ENCODE measurements at places on chromosomes 16 and 17.

GRCh38 chr16:50201787-50202186 lies 48.7 kb downstream of the TENT4B start:
- DNase-seq = no peak

DNA sequence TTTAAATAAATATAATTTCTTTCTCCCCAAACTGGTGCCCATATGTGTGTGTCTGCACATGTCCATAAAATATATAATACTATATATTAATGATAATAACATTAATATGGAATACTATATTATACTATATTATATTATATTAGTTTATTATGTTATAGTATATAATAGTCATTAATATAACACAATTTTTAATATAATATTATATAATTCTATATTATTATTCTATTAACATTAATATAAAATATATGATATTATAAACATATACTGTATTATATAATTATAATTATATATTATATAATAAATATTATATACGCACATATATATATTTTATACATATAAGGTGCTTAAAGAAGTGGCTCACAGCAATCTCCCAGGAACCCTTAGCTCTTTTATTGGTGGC lies 513.0 kb upstream of the CDH11 start:
- DNase-seq = no peak

DNA sequence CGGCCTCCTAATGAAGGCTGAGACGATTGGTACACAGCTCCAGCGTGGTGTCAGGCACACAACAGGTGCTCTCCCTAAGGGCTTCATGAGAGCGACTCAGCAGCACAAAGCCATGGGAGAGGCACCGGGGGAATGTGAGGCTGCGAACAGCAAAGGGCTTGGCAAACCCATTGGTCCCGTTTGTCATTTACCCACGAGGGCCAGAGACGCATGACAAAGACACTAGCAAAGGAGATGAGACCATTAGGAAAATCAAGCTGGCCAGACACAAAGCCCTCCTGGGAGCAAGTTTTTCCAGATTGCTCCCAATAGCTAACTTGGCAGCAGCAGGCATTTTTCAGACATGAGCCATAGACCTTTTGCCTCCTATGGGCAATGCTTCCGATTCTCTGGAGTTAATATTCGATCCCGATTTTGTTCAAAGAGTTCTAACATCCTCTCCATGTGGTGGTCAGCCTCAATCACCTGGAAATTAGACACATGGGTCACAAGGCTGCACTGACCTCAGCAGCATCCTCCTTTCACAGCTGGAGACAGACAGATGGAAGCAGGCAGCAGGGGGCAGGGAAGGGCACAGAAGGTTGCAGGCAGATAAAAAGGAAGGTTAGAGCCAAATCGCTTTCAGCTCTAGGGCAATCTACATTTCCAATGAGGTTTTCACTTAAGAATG lies 38.2 kb downstream of the TK2 start:
- no peak for DNase-seq

GRCh38 chr16:48565752-48566151 lies 44.2 kb downstream of the N4BP1 start:
- DNase-seq = no peak

DNA sequence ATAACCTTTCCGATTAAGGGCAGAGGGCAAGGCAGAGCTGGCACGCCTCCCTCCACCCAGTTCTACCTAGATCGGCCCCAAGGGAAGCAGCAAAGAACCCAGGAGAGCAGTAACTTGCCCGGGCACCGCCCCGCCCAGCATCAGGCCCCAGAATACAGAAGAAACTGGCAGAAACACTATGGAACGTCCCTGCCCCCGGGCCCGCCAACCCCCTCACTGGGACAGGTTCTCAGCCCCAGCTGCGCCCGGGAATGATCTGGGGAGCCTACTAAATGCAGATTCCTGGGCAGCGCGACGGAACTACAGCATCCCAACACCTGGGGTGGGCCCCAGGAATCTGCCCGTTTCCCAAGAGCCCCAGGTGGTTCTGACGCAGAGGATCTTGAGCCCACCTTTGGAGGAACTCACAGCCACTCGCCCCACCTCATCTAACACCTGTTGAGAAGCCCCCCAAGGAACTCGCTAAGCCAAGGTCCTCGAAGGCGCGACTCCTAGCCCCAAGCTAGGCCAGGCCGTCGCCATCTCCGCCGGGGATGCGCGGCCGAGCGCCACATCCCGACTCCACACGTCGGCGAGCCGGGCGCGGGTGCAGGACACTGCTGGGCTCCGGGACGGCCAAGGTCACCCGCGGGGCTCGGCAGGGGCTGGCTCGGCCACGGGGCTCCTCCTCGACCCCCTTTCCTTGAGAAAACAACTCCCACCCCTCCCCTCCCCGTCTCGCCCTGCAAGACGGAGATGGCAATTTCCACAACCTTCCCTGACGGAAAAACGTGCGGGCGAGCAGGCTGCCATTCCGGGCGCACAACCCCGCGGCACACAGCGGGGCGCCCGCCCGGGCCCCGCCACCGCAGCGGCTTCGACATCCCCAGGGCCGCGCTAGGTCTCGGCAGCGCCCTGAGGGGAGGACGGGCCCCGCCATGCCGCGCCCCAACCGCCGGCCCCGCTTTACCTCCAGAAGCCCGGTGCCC lies 913 bp downstream of the CDIP1 start:
- DNase-seq = no peak

- DNase-seq = no peak
These were observed 6.1 kb downstream of the SSTR5 start for GRCh38 chr16:1078579-1079021.

GRCh38 chr17:45234641-45235415 lies 13.1 kb downstream of the FMNL1 start:
- peak; percentile 46 for DNase-seq

GRCh38 chr17:1126801-1127550 lies 52.8 kb downstream of the ABR start:
- DNase-seq = no peak

- DNase-seq = no peak
These were observed 13.1 kb upstream of the MMD start for GRCh38 chr17:55434721-55435120.

- no peak for DNase-seq
These were observed 418.0 kb upstream of the PSMD7 start for GRCh38 chr16:73878611-73879010.

GRCh38 chr16:82108774-82109173 lies 61.2 kb downstream of the MPHOSPH6 start:
- DNase-seq = no peak

- DNase-seq = peak; percentile 32
These were observed 13.4 kb upstream of the PLLP start for GRCh38 chr16:57297856-57298255.

DNA sequence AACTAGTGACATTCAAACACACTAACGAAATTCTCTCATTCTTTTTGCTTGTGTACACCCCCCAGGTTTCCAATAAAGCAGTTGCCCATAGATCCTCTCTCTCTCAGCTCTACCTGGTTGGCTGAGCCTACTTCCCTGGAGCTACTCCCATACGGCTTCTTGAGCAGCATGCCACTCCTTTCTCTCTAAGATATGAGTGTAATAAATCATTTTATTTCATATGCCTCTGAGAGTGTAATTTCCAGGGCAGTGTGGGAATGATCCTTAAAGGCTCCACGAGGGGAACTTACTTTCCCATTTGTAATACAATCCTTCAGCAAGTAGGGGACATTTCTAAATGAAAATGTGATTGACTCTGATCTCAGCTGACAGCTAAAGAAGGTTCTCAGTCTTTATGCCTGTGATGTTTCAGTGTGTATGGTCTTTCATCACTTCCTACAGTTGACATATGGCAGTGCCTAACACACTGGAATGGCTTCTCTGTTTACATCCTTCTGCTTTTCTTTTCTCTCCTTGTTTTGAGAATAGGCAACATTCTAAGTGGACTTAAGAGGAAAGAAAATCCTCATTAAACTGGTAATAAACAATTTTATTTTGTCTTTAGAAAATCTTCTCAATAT lies 1194.3 kb upstream of the CDH8 start:
- DNase-seq = no peak

DNA sequence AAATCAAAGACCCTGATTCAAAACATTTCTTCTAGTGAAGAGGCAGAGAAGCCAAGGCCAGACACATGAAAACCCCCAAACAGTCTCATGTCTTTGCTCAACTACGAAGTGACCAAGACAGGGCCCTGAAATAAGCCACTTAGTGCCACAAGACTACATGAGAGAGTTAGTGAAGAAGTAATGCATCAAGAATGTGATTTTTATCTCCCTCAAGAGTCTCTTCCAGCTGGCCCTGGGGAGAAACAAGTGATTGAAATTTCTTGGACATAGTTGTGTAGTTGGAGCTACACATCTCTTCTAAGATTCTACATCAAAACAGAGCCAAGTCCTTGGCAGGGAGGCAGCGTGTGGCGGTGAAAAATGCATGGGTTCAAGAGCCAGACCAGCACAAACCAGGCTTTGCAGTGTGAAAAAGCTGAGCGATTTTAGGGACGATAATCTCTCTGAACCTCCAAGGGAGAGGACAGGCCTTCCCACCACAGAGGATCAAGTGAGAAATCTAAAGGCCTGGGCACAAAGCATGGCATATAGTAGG lies 30.6 kb downstream of the LYRM1 start:
- no peak for DNase-seq

DNA sequence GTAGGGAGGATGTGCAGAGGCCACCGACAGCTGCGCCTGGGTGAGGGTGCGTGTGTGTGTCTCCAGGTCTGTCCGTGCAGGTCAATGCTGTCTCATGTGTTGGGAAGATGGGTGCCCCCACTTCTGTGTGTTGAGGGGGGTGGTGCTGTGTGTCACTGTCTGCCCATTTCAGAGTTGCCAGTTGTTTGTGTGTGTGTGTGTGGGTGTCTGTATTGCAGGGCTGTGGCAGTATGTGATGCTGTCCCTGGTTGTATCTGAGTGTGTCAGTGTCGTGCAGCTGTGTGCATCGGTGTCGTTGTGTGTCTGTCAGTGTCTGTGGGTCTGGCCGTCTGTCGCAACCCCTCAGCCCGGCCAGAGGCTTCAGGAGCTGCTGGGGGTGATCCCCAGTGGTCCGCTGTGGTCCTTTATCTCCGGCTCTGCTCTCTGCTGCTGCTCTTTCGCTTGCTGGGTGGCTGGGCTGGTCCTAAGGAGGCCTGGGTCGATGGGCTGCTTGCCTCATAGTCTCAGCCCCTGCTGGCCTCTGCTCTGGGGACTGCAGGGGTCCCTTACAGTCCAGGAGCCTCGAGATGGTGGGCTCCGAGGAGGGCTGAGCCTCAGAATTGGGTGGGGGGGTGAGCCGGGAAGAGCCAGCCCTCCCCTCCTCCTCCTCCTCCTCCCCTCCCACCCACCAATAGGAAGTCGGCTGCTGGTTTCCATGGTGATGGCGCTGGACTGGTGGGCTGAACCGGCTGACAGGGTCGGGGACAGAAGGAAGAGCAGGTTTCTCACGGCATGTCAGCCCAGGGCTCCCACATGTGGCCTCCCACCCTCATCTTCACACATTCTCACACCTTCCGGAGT lies at the start of gene TSPOAP1:
Gene TSPOAP1, minus strand, starts transcription at position 601 of the 840 bp plus-strand sequence. CDS start 875 bp downstream, outside the sequence.
- DNase-seq = peak; percentile 90

DNA sequence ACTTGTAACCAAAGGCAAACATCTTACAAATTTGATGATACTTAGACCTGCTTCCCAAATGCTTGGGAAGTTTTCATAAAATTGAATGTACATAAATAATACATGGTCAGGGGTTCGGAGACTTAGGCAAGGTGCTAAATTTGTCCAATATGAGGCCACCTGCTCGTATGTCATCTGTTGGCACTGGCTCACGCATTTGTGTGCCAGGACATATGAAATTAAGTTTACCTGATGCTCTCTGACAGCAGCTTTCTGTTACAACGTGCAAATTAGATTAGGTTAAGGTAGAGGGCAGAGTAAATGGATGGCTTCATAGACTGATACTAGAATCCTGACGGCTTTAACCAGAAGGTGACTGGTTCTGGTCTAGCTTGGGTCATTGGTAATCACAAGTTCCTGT lies 970.3 kb upstream of the RBFOX1 start:
- DNase-seq = no peak
